ENCODE measurements at places on chromosomes 2 and 18.

GRCh38 chr2:222052934-222053367, 245.8 kb downstream of the PAX3 start:
- no peak for DNase-seq

DNA sequence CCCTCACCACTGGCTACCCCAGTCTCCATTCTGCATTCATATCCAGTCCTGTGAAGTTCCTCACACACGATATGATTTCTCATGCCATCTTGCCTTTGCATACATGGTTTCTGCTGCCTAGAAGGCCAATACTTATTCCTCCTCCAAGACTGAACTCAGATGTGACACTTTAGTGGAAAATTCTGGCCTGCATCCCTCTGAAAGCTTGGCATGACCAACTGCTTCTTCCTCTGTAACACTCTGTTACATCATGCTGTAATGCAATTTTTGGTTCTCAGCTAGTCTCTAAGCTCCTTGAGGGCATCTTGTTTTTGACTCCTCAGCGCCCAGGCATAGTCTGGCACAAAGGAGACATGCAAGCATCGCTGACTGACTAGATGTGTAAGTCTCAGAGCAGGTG, 12.6 kb downstream of the FAM161A start:
- DNase-seq, result no peak

- DNase-seq, result no peak
These were observed 394.7 kb downstream of the FBXO15 start for GRCh38 chr18:73752965-73753364.

GRCh38 chr2:26630669-26631360, 10.4 kb downstream of the CIB4 start:
- no peak for DNase-seq

DNA sequence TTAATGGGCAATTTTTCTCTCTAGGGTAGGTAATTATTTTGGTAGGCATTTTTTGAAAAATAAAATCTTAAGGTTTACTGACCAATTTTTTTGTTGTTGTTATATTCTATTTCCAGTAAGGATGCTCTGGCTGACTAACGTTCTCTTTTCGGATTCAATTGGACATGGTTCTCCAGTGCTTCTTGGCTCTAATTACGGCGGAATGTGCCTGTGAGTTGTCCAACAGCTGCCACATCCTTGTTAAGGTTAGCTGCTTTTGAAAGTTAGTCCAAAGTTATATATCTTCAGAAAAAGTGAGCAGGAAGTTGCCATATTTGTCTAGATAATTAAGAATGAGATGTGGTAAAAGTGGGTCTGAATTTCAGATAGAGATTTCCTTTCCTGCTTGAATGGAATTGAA, 45.8 kb upstream of the SMIM21 start:
- no peak for DNase-seq

DNA sequence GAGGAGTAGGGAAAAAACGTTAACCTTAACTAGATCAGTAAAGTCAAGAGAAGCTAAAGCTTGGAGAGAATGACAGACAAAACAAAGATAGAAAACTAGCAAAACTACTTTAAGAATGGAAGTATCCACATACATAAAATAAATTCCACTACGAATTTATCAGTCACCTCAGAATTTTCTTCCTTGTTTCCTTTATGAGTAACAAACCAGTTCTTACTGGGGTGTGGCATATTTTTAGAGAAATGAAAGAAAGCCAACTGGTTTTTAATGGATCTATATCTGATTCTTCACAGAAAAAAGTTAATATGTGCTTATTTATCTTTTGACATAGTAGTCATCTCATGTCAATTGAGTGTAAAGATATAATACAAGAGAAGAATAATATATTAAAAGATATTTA, 2033.7 kb upstream of the CELF4 start:
- no peak for DNase-seq

DNA sequence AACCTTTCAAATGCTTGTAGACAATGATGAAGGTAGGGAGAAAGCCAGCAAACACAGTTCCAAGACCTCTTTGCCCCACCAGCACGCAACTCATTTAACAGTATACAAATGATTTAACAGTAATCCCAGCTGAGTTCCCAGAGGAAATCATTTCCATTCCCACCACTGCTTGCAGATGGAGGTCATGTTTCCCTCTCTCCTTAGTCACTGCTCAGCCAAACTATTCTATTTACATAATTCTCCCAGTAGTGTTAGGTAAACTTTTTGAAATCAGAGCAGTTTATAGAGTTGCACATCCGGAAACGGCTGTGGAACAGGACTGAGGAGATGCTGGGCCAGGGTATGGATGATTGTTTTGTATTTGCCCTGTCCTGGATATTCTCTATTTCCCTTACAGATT, 328.5 kb downstream of the FIGN start:
- DNase-seq, result no peak

DNA sequence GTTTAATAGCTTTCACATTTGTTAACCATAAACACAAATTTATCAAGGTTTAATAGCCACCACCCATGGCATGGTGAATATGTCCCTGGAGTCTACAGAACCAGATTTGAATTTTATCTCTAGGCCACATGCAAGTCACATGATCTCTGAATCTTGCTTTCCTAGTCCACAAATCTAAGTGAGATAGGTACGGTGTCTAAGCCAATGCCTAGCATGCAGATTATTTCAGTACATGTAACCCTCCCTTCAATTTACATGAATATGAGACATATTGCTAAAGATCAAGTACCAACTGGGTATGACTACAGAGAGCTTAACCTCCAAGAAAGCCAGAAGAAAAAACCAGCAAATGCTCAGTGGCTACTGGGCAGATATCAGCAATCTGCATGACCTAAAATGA, 10.0 kb downstream of the ZNF24 start:
- DNase-seq, result no peak
